Stimulated activated naive B cell treated with anti-CD40 and anti-IgM and Interleukin-4, amounts not matched to agents 10 μg/mL and 1 μg/mL and 100 μg/mL, for 72 hours (primary cell): ENCODE measurements at places on chromosomes 3 and 15.

GRCh38 chr3:45795882-45796765 lies at the start of gene SLC6A20:
Gene SLC6A20, minus strand, starts transcription at chr3:45796536. Its CDS starts 117 bp downstream, at chr3:45796419.
- no peak for DNase-seq

DNA sequence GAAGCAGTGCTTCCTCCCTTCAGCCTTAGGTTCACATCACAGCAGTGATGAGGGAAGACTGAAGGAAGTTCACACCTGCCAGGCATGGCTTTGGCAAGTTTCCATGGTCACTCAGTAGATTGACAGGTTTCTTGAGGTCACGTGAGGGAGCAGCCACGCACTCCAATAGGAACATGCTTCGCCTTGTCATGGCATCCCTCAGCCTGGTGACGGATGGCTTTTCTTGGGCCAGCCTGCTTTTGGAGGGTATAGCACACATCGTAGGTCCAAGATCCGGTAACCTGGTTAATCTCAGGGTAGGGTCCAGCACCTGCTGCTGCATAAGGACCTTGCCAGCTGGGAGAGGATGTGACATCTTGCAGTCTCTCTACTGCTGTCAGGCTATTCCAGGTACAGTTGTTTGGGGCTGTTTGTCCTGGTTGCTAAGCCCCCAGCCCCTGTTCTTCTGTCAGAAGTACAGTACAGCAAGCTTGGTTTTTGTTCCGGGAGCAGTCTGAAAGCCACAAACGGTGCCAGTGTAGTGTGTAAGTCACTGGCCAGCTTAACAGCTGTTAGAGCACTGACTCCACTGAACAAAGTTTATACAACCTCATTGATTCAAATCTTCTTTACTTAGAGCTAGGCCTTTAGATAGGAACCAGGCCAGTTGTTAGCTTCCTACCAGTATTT lies 42.3 kb downstream of the PSMD6 start:
- no peak for DNase-seq

DNA sequence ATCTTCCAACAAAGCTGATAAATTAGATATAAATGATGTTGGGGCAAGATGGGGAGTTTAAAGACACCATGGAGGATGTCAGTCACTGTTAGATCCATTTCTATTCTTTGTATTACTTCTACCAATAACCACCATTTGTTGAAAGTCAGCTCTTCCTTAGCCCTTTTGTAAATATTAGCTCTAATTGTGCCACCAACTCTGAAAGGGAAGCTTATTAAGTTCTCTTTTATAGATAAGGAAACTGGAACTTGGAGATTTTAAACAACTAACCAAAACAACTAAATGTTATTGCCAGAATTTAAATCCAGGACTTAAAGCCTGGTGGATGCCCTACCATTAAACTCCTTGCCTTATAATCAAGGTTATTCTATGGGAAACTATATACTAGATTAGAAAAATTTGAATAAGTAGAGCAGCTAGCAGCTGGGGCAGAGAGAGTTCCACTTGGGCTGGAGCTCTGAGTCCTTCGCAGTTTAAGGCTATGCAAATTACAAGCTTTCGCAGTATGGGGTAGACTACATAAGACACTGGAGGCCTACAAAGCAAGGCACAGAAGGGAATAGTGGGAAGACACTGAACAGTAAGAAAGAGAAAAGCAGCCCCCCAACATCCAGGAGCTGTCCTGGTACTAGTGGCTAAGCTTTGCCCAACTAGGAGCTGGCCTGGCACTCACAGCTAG lies 52.6 kb downstream of the TM4SF18 start:
- DNase-seq = no peak

DNA sequence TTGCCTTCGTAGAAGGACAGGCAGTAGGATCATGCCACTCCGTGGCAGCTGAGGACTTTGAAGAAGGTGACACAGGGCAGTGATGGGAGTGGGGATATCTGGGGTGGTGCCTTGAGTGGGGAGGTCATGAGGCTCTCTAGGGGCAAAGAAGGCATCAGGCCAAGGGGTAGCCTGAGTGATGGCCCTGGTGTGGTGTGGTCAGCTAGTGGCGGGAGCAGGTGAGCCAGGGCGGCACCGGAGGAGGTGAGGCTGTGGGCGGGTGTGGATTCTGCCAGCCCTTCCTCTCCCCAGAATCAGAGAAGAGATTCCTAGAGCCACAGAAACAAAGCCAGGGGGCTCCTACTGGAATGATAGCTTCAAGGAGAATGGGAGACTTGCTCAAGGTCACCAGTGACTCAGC lies 18.4 kb downstream of the WNT7A start:
- no peak for DNase-seq

GRCh38 chr3:129657261-129658046 lies 51.0 kb upstream of the PLXND1 start:
- no peak for DNase-seq

DNA sequence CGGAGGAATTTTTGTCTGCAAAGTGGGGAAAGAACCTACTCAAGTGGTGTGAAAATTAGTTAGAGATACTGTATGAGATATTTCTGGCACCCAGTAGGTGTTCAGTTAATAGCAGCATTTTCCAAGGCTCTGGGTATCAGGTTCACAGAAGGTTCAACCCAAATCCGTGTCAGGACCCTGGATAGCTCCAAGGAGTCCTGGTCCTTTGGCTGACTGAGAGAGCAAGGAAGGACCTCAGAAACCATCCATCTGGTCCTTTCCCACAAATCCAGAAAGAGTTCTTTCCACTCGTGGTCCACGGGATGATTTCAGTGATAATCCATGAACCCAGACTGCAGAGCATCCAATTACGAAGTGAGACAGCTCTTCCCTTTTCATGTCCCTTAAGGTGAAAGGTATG lies 51.4 kb downstream of the SLC6A11 start:
- DNase-seq = no peak

DNA sequence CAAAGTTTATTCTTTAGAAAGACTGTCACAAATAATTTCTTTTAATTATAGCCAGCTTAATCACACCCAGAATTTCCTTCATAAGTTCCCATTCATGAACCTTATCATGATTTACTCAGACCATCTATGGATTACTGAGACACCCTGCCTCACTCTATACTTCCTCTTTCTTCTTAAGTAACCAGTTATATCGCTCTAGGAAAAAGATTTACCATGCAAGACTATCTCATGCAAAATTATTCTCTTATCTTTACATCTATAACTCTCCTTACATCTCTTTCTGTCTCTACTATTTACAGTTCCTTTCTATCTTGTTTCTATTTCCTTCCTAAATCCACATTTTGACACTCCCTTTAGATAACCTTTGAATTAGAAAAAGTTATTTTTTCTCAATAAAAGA lies 316.8 kb downstream of the POLQ start:
- no peak for DNase-seq
